Dermis blood vessel endothelial cell (primary cell): ENCODE measurements at places on chromosomes 1 and 21. TPM values are rescaled to one million over a fixed set of nuclear protein-coding genes. Genes with fewer than 3 reads are reported as not detected.

The KCNJ9 gene
- total RNA-seq, result not detected in 2 replicates

The CTPS1 gene
- 21.3 and 35.1 TPM in 2 replicates for total RNA-seq

The FCRL3 gene
- total RNA-seq, result not detected in 2 replicates

The CCDC27 gene
- total RNA-seq, result not detected in 2 replicates

The PGBD5 gene
- 0.19 and 0.51 TPM in 2 replicates for total RNA-seq

The PRR9 gene
- total RNA-seq, result not detected in 2 replicates

The TTC39A gene
- total RNA-seq, result 2.9 and 4.1 TPM in 2 replicates

The KDF1 gene
- not detected in 2 replicates for total RNA-seq

The TAS1R3 gene
- 0.28 and 0.85 TPM in 2 replicates for total RNA-seq

The S100A7 gene
- not detected in 2 replicates for total RNA-seq

The MROH9 gene
- not detected in 2 replicates for total RNA-seq

The SLAMF9 gene
- total RNA-seq, result not detected in 2 replicates

The SAMD11 gene
- total RNA-seq, result 0.19 and 0.68 TPM in 2 replicates

The ACTN2 gene
- 0.09 TPM in 1 of 2 replicates, not detected in the other for total RNA-seq
